ENCODE measurements at places on chromosomes 11 and 22.

GRCh38 chr11:110530900-110531741 is 101.4 kb downstream of the FDX1 start:
- DNase-seq, result no peak

DNA sequence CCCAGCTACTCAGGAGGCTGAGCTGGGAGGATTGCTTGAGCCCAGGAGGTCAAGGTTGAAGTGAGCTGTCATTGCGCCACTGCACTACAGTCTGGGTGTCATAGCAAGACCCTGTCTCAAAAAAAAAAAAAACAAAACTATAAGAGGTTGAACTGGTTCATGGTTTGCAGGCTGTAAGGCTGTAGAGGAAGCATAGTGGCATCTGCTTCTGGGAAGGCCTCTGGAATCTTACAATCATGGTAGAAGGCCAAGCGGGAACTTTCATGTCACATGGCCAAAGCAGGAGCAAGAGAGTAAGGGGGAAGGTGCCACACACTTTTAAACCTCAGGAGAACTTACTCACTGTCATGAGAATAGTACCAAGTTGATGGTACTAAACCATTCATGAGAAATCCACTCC is 109.6 kb downstream of the SWAP70 start:
- DNase-seq, result no peak

DNA sequence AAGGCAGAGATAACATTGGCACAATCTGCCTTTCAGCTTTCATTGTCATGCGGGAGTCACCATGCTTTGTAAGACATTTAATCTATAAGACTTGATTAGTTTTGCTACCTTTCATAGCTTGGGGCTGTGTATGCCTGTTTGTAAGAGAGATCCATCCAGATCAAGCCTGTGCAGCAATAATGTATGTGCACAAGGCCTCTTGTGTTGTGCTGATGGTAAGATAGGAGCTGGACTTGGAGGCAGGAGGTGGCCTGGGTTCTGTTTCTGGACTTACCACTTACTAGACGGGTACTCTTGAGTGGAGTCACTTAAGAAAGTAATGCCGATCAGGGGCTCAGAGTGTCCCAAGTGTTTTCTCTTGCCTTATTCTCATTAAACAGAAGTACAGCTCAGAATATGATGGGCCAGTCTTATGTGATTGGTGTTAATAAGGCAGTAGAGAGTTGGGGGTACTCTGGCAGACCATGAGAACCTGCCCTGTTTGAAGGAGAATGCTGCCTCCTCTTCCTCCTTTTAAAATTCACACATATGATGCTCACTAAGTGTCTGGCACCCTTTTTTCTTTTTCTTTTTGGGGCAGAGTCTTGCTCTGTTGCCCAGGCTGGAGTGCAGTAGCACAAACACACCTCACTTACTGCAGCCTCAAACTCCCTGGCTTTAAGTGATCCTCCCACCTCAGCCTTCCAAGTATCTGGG is 30.9 kb downstream of the PTPRJ start:
- no peak for DNase-seq

GRCh38 chr11:17188675-17189074 is 19.1 kb downstream of the PIK3C2A start:
- DNase-seq, result no peak

DNA sequence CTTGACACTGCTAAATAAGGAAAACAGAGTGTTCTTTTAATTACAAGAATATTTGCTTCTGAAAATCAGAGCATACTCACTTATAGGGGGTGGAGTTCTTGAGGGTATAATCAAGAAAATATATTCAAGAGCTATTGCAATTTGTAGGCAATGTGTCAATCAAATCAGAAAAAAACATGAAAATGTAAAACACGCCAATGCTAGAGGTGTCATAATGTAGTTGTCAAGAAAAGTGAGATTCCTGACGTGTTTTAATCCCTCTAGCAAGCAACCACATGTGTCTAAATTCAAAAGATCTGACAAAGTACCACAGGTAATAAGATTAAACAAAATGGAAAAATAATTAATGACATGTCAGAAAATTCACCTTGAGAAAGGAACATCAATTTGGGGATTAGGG is 1440.7 kb upstream of the RAG2 start:
- no peak for DNase-seq

- DNase-seq, result no peak
Measured at GRCh38 chr11:9950462-9950861, 286.6 kb downstream of the SWAP70 start.
